Smooth muscle cell of the pulmonary artery (primary cell): ENCODE measurements at places on chromosomes 5 and 9. TPM values are rescaled to one million over a fixed set of nuclear protein-coding genes. Genes with fewer than 3 reads are reported as not detected.

PCDH1 gene
- total RNA-seq = 4.7 and 6.3 TPM in 2 replicates

PSMD5 gene
- 27.3 and 35.1 TPM in 2 replicates for total RNA-seq

SLC36A2 gene
- not detected in 2 replicates for total RNA-seq

PCDHGC4 gene
- 3.5 and 4.2 TPM in 2 replicates for total RNA-seq

SNCAIP gene
- total RNA-seq = 0.13 and 1.2 TPM in 2 replicates

PCDHB14 gene
- 1.6 and 2.1 TPM in 2 replicates for total RNA-seq

WNT8A gene
- total RNA-seq = not detected in 2 replicates

FAM13B gene
- total RNA-seq = 15.2 and 18.5 TPM in 2 replicates

DRD1 gene
- 0.33 and 1.2 TPM in 2 replicates for total RNA-seq

EDIL3 gene
- 324 and 430 TPM in 2 replicates for total RNA-seq

SPATA31A3 gene
- total RNA-seq = not detected in 2 replicates

MSX2 gene
- 0.83 and 3.8 TPM in 2 replicates for total RNA-seq

PHYHD1 gene
- 4.9 and 9.3 TPM in 2 replicates for total RNA-seq

IFNA2 gene
- not detected in 2 replicates for total RNA-seq

SCAI gene
- 6.8 and 10.9 TPM in 2 replicates for total RNA-seq

PRRX2 gene
- 11.3 and 17.9 TPM in 2 replicates for total RNA-seq

PCDHA9 gene
- 0.07 and 0.10 TPM in 2 replicates for total RNA-seq

ANXA1 gene
- 637 and 658 TPM in 2 replicates for total RNA-seq

CDH9 gene
- total RNA-seq = not detected in 2 replicates

LURAP1L gene
- total RNA-seq = 16.7 and 25.4 TPM in 2 replicates

PFN3 gene
- total RNA-seq = not detected in 2 replicates

ZNF366 gene
- 0.07 TPM in 1 of 2 replicates, not detected in the other for total RNA-seq

LMX1B gene
- under 0.01 TPM in 1 of 2 replicates, not detected in the other for total RNA-seq

SLC23A1 gene
- not detected in 2 replicates for total RNA-seq

SLC34A1 gene
- total RNA-seq = not detected in 2 replicates

ZNF474 gene
- 0.26 and 0.66 TPM in 2 replicates for total RNA-seq

ROR2 gene
- 2.0 TPM in 1 of 2 replicates, not detected in the other for total RNA-seq

KCNV2 gene
- total RNA-seq = not detected in 2 replicates

ANKRD31 gene
- under 0.01 and 0.03 TPM in 2 replicates for total RNA-seq

GADD45G gene
- 0.20 and 0.36 TPM in 2 replicates for total RNA-seq

SEMA6A gene
- 0.20 and 0.23 TPM in 2 replicates for total RNA-seq

PPIP5K2 gene
- 36.4 and 43.4 TPM in 2 replicates for total RNA-seq

CCL21 gene
- total RNA-seq = not detected in 2 replicates

HRH2 gene
- 0.39 and 0.73 TPM in 2 replicates for total RNA-seq

ROPN1L gene
- total RNA-seq = 0.33 and 0.36 TPM in 2 replicates

CEL gene
- 0.20 and 0.99 TPM in 2 replicates for total RNA-seq

SRD5A1 gene
- 21.2 and 33.9 TPM in 2 replicates for total RNA-seq

IFNB1 gene
- total RNA-seq = not detected in 2 replicates

SLC25A2 gene
- total RNA-seq = 0.13 and 0.26 TPM in 2 replicates

THBS4 gene
- 0.63 and 2.1 TPM in 2 replicates for total RNA-seq

PCDHGA9 gene
- total RNA-seq = 5.2 and 5.5 TPM in 2 replicates

DBH gene
- not detected in 2 replicates for total RNA-seq

NOL6 gene
- total RNA-seq = 24.0 and 39.5 TPM in 2 replicates

JMY gene
- 16.5 and 18.2 TPM in 2 replicates for total RNA-seq

ERBIN gene
- 54.5 and 69.7 TPM in 2 replicates for total RNA-seq

TENT4A gene
- 15.7 and 18.2 TPM in 2 replicates for total RNA-seq

SLCO6A1 gene
- not detected in 2 replicates for total RNA-seq
